Activated T-cell treated with anti-CD3 and anti-CD28 coated beads for 24 hours (primary cell): ENCODE measurements at places on chromosomes 1 and 21.

DNA sequence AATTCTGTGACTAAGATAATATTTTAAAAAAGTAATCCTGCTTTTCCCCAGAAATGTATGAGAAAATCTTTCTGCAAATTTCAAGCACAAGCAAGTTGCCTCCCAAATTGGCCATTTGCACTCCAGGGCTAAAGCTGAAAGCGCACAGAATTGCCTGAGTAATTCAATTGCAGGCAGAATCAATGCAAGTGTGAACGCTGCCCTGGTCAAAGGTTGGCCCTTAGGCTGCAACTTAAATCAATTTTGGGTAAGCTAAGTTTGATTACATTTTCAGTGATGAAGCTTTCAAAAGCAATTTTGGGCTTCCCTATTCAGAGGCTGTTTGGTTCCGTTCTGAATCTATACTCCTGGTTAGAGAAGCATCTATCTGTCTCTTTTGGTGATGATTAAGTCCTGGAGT, 501.8 kb upstream of the ZRANB2 start:
- DNase-seq: no peak

- no peak for DNase-seq
Measured at GRCh38 chr21:25179116-25179515, 428.2 kb downstream of the MRPL39 start.

GRCh38 chr1:170415710-170416372, 116.1 kb upstream of the GORAB start:
- DNase-seq: no peak

- DNase-seq: no peak
Measured at GRCh38 chr1:228986093-228986904, 251.0 kb downstream of the RHOU start.

DNA sequence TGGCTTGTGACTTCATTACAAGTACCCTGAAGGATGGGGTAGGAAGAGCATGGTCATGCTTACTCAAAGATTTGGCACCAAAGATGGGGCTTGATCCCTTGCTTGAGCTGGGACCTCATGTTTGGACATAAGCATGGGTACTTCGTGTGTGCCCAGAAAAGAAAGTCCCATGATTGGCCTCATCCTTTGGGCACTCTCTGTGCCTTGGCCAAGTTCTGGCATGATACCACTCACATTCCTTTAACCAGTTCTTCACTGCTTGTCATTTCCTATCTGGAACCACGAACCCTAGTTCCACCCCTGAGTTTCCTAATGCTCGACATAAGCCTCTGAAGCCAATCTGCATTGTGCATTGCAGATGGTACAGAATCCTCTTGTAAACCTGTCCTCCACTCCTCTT, 107.0 kb downstream of the NAV1 start:
- no peak for DNase-seq

- DNase-seq: no peak
Measured at GRCh38 chr1:74995821-74996220, 138.4 kb upstream of the LHX8 start.

DNA sequence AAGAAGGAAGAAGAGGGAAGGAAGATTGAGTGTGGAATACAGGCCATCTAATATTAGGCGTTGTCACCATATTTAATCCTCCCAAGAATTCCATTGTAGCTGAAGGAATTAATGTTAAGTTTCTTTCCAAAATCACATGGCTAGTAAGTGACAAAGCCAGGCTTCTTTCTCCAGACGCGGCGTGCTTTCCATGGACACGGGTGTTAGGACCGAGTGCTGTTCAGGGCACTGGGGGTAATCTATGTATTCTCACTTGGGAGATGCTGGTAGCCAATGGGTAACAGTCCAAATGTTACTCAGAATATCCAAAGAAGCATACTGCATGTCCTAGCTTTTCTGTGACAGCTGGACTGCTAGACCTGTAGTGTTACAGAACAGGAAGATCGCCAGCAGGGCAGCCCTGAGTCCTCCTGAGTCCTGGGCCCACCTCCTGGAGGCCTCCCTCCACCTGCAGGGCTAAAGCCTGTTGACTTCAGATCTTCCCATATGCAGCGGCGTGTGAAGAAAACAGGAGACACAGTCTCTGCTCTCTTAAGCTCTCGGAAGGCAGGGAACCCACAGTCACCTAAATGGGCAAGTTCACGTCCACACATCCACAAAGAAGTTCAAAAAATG, 5.3 kb downstream of the IGSF9 start:
- no peak for DNase-seq

- DNase-seq: no peak
Measured at GRCh38 chr1:98669355-98670296, 8.1 kb downstream of the SNX7 start.

DNA sequence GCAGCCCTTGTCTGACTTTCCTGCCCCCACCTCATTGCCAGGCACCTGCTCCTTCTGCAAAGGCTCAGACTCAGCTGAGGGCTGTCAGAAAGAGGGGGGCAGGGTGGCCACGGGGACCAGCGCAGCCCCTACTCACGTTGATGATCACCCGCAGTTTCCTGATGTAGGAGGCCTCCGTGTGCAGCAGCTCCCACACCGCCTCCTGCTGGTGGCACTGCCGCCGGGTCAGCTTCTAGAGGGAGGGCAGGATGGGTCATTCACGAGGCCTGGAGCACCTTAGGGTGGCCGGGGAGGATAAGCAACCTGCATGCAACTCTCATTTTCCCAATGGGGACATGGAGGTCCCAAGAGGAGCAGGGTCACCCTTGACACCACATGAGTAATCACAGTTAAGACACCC, 6.4 kb upstream of the TNFRSF25 start:
- no peak for DNase-seq

DNA sequence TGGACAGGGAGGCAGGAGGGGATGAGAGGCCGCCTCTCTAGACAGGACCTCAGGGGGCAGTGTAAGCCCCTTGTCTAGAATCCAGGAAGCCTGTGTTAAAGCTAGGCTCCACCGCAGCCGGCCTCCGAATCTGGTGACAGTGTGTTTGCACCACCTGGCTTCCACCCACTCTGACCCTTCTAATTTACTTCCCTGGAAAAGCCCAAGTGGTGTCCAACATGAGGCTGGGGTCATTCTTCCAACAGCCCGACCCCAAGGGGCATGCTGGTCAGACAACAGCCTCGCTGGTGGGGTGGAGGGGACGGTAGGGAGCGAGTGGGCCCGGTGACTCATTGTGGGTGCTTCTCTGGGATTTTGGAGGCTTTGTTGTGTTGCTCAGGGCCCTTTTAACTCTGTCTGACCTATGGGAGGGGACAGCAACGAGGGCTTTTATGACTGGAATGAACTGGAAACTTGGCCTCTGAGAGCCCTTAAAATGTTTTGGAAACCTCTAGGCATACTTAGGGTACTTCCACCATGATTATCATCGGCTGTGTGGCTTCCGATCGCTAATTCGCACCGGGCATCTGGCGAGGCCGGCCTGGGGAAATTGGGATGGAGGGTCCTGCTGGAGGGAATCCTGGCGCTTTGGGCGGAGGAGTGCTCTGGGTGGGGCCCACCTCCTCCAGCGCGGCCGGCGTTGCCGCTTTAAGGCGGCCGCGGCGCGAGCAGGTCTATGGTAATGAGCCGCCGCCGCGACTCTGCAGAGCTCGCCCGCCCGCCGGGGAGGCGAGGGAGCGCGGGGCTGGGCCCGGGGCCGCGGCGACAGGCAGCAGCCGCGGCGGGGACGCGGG, at the start of gene CELSR2:
CELSR2 (plus strand) TSS at position 743 of the 833 bp plus-strand sequence. CDS start 541 bp downstream, outside the sequence.
- DNase-seq: peak; percentile 39

DNA sequence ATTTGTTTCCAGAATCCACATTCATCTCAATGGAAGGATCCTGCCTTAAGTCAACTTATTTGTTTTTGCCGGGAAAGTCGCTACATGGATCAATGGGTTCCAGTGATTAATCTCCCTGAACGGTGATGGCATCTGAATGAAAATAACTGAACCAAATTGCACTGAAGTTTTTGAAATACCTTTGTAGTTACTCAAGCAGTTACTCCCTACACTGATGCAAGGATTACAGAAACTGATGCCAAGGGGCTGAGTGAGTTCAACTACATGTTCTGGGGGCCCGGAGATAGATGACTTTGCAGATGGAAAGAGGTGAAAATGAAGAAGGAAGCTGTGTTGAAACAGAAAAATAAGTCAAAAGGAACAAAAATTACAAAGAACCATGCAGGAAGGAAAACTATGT, 2.6 kb downstream of the GADD45A start:
- no peak for DNase-seq

GRCh38 chr1:67680486-67680885, 4.5 kb upstream of the GADD45A start:
- DNase-seq: no peak

- no peak for DNase-seq
Measured at GRCh38 chr21:31908106-31909031, 35.5 kb downstream of the HUNK start.

DNA sequence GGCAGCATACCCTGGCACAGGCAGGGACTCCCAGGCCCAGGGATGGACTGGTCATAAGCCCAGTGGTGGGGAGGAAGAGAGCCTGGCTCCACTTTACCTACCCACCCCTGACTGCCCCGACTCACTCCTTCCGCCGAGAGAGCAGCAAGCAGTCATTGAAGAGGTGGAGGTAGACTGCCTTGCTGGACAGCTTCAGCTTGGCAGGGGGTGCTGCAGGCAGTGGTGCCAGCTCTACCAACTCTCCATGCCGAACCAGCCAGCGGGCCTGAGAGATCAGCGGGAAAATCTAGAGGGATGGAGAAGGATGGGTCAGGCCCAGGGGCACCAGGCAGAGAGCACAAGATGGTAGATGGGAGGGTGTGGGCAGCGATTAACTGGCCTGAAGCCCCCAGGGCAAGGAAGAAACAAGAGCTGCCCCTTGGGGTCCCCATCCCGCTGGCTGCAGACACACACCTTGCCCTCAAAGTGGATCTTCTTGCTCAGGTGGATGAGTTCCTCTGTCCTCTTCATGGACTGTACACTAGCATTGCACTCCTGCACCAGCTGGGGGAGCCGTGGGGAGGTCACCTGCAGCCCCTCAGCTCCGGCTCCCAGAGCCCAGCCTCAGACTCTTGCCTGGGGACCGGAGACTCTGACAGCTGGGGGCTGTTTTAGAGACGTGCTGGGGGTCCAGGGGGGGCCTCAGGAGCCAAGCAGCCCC, 7.7 kb downstream of the ARHGEF19 start:
- no peak for DNase-seq

DNA sequence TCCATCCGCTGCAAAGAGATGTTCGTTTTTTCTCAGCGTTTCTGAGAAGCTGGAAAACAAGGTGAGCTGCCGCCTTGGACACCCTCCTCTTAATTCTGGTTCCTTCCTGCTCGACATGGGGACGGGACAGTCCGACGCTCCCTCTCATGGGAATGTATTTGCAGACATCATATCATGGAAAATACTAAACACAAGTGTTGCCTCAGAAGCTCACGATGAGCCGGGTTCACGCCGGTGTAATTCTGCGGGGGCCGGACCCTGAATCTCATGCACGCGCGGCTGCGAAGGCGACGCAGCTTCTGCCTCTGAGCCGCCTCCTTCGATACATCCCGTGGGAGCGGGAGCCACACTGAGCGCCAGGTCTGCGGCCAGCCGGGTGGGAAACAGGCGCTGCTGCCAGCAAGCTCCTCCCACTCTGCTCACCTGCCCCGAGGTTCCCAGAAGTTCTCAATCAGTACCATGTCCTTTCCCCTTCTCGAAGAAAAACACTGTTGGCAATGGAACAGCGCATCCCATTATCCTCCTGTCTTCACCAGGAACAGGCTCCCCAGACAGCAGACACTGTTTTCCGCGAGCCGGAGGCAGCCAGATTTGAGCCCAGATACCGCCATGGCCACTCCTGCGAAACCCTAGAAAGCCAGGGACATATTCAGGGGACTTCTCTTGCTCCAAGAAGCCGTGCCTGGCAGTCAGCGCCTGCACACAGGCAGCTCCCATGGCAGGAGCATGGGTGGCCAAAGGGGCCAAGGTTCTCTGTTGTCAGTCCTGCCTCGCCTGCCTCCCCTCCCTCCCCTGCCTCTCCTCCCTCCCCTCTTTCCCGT, 98.0 kb downstream of the WDR4 start:
- no peak for DNase-seq
